ENCODE measurements at places on chromosomes 6 and 20.

- no peak for DNase-seq
These were observed 16.9 kb upstream of the KIF16B start for GRCh38 chr20:16590041-16590633.

DNA sequence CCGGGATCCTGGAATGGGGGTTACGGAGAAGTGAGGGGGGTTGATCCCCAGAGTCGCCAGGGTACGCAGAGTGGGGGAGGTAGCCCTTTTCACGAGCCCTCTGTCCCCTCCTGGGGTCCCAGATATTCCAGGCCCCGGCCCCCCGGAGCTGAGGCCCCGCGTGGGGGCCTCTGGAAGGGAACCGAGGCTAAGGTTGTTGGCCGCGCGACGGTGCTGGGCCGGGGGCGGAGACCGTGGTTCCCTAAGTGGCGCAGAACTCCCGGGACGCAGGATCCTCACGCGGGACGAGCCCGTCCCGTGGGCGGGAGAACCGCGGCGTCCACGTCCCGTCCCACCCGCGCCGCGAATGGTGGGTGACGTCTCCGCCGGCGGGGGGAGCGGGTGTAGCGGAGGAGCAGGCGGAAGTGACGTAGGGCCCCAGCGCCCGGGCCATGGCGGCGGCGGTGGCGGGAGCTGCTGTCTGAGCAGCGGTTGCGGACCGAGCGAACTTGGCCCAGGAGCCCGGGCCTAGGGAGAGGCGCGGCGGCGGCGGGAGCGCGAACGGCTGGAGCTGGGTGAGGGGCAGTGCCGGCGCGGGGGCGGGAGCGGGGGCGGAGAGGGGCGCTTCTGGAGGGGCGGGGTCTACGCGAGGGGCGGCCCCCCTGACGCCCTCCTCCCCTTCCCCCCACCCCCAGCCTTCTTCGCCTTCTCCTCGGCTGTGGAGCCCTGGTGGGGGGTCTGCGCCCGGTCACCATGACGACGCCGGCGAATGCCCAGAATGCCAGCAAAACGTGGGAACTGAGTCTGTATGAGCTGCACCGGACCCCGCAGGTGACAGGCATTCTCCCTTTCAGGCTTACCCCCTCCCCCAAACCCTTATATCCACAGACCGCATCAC is at the start of gene RING1:
Gene RING1 (plus strand): TSS at position 410 of the 877 bp plus-strand sequence. CDS start 323 bp downstream, at position 733.
- peak; percentile 87 for DNase-seq

- DNase-seq = no peak
These were observed 28.9 kb upstream of the RIPK1 start for GRCh38 chr6:3039384-3039783.

DNA sequence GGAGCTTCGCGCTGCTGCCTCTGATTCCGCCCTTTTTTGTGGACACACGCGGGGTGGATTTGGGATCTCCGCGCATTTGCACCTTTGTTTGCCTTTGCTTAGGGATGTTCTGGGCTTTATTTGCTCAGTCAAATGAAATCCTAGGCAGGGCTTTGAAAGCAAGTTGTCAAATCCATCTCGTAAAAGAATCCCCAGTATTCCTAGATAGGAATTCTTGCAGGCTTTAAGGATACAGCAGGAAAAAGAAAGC is 453 bp downstream of the CEP57L1 start:
- DNase-seq = no peak

DNA sequence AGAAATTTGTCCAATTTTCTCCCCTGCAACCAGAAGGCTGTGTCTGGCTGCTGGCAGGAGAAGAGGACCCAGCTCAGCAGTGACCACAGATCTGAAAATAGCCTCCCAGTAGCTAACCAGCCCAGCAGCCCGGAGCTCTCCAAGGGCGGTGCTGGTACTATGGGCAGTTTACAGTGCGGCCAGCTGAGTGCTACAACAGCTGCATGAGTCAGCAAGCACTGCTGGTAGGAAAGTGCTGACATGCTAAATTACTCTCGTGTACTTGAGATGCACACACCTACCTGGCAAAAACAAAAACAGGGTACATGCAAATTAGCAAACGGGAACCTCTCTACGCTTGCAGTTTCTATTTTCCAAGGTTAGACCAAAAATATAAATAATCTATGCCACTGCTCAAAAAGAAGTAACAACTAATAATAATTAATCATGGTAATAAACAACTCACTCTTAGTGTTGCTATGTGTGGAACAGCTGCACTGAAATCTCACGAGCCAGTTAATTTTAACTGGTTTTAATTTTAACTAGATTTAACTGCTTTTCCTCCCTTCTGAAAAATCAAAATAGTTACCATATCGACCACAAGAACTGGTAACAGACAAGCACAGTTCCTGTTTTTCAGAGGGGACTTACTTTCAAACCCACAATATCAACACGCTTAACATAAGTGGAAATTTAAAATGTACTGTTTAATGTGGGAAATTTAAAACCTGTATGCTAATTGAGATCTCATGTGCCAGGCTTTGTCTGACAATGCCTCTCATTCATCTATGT is 10.8 kb downstream of the BACH2 start:
- peak; percentile 65 for DNase-seq

DNA sequence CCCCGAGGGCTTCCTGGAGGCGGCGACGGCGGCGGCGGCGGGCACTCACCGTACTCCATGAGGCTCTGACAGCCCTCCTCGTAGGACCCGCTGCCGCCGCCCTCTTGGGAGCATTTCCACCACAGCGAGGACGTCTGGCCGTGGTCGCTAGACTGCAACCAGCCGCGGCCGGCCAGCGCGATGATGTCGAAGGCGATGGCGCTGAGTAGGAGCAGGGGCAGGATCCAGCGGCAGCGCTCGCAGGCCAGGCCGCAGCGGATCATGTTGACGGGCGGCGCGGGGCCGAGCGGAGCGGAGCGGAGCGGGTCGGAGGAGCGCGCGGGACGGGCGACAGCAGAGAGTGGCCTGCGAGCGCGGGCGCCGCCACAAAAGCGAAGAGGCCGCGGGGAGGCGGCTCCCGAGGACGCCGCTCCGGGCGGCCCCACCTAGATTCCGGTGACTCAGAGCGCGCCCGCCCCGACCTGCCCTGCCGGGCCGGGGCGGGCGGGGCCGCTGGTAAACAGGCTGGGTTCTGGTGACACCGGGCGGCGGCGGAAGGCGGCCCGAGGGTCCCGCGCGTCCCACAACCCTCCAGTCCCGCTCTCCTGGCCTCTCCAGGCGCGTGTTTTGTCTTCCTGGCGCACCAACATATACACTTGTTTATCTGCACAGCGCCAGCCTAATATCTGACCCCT is at the start of gene PERP:
Gene PERP (minus strand): TSS at position 342 of the 674 bp plus-strand sequence. CDS start 79 bp downstream, at position 263.
- peak; percentile 66 for DNase-seq

- DNase-seq = no peak
These were observed 240.4 kb downstream of the MYLK4 start for GRCh38 chr6:2510316-2510715.

GRCh38 chr20:51695574-51696303 is 72.5 kb downstream of the ATP9A start:
- DNase-seq = no peak

DNA sequence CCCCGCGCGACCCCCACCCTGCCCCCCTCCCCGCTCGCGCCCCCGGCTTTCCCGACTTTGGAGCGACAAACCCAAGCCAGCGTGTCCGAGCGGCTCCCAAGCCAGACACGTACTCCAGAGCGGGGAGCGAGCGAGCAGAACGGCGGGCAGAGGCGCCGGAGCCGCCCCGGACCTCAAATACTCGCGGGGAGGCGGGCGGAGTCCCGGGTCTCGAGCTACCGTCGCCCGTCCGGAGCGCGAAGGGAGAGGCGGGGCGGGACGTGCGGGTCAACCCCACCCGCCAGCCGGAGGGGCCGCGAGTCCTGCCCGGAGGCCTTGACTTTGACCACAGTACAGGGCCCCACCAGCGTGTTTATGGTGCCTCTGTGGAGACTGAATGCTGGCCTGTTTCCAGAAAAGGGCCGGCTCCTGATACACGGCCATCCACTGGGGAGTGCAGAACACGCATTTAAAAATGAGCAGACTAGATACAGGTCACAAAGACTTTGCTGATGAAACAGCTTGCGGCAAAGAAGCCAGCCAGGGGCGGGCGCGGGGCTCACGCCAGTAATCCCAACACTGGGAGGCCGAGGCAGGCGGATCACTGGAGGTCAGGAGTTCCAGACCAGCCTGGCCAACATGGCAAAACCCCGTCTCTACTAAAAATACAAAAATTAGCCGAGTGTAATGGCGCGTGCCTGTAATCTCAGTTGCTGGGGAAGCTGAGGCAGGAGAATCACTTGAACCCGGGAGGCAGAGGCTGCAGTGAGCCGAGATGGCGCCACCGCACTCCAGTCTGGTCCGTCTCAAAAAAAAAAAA is at the start of gene SERPINB6:
Gene SERPINB6 (minus strand): TSS at position 148 of the 799 bp plus-strand sequence. CDS start 12,235 bp downstream, outside the sequence.
- DNase-seq = peak; percentile 54

DNA sequence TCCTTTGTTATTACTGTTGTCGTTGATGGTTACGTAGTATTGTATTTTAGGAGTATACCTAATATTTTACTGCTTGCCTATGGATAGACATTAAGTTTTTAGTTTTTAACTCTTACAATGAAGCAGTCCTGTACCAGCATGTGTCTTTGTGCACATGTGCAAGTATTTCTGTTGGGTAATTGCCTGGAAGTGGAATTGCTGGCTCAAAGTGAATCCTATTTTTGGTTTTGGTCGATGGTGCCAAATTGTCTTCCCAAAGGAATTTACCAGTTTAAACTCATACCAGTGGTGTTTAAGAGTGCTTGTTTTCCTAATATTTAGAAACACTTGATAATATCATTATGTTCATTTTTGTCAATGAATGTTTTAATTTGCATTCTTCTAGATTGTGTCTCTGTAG is 75.5 kb downstream of the ANKS1A start:
- no peak for DNase-seq

GRCh38 chr6:23841116-23841515 is 284.9 kb upstream of the NRSN1 start:
- DNase-seq = no peak

- no peak for DNase-seq
These were observed 343.5 kb downstream of the RFPL4B start for GRCh38 chr6:112690497-112691202.

DNA sequence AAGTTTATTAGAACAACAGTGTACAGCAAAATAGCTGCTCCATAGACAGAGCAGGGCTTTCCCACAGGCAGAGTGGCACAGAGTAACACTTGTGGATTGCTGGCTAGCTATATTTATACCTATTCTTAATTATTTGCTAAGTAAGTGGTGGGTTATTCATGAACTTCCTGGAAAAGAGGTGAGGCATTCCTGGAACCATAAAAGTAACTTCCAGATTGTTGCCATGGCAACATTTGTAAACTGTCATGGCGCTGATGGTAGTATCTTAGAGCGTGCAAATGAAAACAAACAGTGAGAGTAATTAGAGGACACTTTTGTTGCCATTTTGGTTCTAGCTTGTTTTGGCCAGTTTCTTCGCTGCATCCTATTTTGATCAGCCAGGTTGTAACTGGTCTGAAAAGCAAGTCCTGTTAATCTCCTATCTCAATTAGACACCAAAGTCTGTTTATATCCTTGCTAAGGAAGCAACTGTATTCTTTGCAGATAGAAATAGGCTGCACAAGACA is 23.9 kb downstream of the DEFB114 start:
- DNase-seq = no peak

- no peak for DNase-seq
These were observed 69.6 kb downstream of the JAG1 start for GRCh38 chr20:10603971-10604864.

- no peak for DNase-seq
These were observed 249.8 kb upstream of the ID4 start for GRCh38 chr6:19587238-19587942.

DNA sequence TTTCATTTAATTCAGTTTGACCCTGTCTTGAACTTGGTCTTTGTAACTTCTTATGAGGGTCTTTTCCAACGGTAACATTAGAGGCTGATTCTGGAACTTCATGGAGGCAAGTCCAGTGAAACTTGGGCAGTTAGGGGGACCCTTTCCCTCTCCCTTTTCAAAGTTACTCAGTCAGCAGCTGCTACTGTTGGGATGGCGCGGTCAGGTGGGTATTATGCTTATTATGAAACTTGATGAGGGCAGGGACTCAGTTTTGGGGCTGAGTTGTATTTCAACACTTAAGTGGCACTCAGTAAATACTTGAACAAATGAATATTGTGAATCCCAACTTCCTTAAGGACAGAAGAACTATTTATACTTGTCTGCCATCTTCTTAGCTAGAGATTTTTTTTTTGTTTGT is 20.8 kb downstream of the TOP1 start:
- DNase-seq = no peak

- DNase-seq = no peak
These were observed 47.9 kb downstream of the KHDC1L start for GRCh38 chr6:73177221-73177944.

GRCh38 chr20:37516811-37517750 is 4.0 kb upstream of the NNAT start:
- no peak for DNase-seq

DNA sequence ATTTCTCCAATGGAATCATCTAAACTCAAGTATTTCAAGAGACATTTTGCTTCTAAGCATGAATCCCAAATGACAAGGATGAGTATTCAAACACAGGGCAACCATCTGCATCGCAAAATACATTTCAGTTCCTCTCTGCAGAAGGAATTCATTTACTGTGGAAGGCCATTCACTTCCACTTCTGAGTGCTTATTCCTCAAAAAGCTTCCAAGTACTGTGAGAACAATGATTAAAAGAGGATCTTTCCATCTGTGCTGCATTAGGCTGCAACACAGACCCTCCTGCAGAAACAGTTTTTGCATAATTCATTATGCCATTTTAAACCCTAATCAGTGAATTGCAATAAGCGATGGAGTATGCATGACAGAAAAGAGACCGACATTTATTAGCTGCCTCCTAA is 52.5 kb downstream of the ARHGAP18 start:
- no peak for DNase-seq

DNA sequence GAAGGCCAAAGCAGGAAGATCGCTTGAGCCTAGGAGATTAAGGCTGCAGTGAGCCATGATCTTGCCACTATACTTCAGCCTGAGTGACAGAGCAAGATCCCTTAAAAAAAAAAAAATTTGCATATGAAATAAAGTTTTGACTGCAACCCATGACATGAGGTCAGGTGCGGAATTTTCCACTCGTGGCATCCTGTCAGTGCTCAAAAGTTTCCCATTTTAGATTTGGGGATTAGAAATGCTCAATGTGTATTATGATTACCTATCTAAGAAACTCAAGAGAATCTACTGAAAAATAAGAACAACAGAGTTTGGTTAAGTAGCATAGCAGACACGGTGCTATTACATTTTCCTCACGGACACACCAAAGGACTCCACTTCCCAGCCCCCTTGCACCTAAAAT is 11.7 kb downstream of the SLC23A2 start:
- DNase-seq = no peak

DNA sequence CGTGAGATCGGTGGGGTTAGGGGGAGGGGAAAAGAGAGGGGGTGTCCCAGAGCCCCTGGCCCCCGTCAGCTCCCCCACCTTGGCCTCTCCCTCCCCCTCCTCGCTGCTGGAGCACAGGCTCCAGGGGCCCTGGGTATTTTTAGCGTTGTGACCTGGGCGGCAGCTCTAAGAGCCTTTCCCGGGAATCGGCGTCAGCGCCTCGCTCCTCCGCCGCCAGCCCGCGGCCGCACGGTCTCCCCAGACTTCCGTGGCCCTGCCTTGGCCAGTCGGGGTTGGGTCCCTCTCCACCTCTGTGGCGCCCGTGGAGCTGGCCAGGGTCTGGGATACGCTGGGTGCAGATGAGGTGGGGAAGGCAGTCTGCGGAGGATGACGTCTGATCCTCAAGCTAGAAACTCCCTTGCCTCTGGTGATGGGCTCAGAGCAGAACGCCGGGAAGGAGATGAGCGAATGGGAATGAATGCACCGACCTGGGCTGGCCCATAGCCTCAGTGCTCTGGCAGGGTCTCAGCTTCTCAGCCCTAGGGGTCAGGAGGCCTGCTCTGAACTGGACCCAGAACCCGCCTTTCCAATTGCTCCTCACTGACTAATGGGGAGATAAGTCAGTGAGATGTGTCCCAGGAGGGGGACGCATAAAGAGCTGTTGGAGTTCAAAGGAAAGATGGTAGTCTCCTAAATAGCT is 883 bp upstream of the DBNDD2 start:
- no peak for DNase-seq

- DNase-seq = no peak
These were observed 40.7 kb downstream of the SRC start for GRCh38 chr20:37386505-37387251.

All from CD4-positive, alpha-beta T cell treated with Interleukin-4 for 1 hour (primary cell).